ENCODE measurements at places on chromosomes 6 and 20. TPM values are rescaled to one million over a fixed set of nuclear protein-coding genes. Genes with fewer than 3 reads are reported as not detected.
A peak's percentile ranks its signal among the peaks of the same experiment; 100 is the strongest.

The BEND3 gene
- polyA plus RNA-seq, result 8.8 TPM

The BPIFA2 gene
- not detected for polyA plus RNA-seq

DNA sequence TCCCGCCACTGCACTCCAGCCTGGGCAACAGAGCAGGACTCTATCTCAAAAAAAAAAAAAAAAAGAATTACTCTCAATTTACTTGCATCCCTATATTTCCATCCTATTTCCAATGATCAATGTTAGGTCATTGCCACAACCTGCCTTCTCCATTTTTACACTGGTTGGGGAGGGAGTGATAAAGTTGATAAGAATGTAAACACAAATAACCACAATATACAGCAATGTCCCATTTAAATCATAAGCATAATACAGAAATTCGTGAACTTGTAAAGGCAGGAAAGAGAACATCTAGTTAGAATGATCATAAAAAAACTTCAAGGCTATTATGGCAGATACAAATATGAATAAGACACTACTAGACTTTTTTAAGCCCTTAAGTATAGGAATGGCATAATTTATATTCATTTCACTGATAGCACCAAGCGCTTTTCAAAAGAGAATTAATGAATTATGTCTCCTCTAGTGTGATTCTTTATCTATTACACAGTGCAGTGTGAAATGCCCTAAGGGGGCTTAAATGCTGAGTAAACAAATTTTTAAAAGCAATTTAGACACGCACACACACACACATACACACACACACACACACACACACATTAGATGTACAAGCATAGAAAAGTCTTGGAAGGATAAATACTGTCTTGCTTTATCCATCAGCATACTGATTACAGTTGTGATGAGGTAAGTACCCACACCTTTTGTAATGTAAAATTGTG, 33.5 kb upstream of the RAB23 start:
- no peak for DNase-seq

DNA sequence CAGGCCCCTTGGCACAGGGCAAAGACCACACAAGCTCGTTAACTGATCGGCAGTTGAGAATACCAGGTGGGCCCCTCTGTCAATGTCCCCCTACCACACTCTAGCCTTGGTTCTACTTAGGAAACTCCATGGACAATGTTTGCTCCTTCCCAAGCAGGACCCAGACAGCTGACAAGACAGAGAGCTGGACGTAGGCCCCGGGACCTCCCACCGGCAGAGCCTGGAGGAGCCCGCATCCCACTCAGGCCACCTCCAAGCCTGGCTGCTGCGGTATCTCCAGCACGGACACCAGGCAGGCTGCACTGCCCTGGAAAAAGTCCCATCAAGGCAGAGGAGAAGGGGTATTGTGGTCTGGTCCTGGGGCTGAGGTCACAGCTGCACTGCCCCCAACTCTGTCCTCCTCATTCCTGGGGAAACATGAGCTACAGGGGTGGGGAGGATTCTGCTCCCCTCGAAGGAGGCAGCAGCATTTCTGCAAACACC, 6.2 kb upstream of the GRM4 start:
- no peak for DNase-seq

GRCh38 chr6:83310046-83310445, 116.9 kb downstream of the RWDD2A start:
- DNase-seq, result no peak

DNA sequence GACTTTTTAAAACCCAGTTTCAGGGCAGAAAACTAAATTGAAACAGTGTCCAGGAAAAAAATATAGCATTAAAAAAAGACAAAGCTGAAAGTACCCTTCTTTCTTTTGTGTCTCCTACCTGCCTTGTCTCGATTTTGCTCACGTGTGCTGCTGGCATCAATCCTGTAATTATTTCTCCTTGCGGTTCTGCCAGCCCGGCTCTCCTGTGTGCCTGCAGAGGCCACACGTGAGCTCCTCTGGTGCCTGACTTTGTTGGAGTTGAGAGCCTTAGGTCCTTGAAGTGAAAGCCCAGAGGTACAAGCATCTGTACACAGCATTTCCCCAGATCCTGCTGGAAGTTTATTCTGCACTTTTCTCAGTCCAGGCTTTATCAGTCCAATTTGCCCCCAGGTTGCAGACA, 36.5 kb downstream of the GHRH start:
- no peak for DNase-seq

GRCh38 chr6:34414999-34415858, 10.6 kb downstream of the RPS10 start:
- no peak for DNase-seq

The FAXC gene
- 4.3 TPM for polyA plus RNA-seq

GRCh38 chr6:2970034-2970685, 1.2 kb downstream of the SERPINB6 start:
- no peak for DNase-seq

The RGS17 gene
- 3.4 TPM for polyA plus RNA-seq

The DNAH8 gene
- 1.1 TPM for polyA plus RNA-seq

- peak; percentile 39 for DNase-seq
Measured at GRCh38 chr6:87407561-87407900, 241 bp upstream of the CFAP206 start.

DNA sequence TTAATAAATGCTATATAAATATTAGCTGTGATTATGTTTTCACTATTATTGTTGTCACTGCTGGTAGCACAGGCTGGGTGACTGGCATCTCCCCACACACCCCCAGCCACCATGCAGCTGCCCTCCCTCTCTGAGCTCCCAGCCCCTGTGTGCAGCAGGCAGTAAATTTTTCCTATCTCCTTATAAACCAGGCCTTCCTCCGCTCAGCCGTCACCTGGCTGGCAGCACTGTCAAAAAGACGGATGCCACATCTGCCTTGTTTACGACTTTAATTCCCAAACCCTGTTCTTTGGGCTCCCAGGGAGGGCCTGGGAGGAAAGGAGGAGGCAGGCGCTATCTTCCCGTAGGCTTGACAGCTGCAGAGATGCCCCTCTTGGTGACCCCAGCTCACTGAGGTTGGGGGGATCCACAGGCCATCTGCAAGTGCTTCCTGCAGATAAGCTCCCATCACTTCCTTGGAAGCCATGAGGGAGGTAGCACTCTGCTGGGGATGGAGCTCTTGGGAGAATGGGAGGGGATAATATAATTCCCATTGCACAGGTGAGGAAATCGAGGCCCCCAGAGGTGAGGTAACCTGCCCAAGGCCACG, 94.5 kb downstream of the GRM4 start:
- no peak for DNase-seq

DNA sequence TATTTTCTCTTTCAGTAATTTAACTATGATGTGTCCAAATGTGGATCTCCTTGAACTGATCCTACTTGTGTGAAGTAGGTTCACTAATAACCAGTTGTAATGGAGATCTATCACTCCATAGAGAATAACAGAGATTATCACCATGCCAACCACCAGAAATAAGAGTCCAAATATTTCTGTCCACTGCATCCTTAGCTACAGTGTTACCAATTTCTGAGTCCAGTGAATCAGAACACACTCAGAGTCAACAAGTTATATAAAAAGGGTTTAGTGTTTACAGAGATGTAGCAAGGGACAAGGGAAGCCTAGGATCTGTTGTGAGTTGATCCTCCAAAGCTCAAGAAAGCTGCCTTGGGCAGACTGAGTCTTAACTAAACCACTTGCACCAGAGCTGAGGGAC, 882.8 kb downstream of the TBC1D32 start:
- no peak for DNase-seq

DNA sequence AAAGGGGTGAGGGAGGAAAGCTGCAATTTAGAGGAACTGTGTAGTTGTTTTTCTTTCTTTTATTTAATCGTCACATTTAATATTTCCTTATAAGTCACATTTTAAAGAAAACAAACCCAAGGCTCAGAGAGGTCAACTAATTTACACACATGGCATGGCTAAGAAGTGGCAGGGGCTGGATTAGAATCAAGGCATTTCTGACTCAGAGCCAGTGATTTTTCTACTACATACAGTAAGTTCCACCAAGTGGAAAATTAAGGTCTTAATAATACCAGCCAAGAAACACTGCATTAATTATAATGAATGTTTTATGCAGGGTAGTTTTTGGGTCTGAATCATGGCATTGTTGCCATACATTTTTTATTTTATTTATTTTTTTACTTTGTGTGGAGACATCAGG, 607.7 kb upstream of the CITED2 start:
- no peak for DNase-seq

GRCh38 chr6:66599541-66599940, 892.5 kb upstream of the EYS start:
- no peak for DNase-seq

The TXLNB gene
- 2.5 TPM for polyA plus RNA-seq

The EYS gene
- polyA plus RNA-seq, result 0.70 TPM
